ENCODE measurements at places on chromosomes 16 and 17.

DNA sequence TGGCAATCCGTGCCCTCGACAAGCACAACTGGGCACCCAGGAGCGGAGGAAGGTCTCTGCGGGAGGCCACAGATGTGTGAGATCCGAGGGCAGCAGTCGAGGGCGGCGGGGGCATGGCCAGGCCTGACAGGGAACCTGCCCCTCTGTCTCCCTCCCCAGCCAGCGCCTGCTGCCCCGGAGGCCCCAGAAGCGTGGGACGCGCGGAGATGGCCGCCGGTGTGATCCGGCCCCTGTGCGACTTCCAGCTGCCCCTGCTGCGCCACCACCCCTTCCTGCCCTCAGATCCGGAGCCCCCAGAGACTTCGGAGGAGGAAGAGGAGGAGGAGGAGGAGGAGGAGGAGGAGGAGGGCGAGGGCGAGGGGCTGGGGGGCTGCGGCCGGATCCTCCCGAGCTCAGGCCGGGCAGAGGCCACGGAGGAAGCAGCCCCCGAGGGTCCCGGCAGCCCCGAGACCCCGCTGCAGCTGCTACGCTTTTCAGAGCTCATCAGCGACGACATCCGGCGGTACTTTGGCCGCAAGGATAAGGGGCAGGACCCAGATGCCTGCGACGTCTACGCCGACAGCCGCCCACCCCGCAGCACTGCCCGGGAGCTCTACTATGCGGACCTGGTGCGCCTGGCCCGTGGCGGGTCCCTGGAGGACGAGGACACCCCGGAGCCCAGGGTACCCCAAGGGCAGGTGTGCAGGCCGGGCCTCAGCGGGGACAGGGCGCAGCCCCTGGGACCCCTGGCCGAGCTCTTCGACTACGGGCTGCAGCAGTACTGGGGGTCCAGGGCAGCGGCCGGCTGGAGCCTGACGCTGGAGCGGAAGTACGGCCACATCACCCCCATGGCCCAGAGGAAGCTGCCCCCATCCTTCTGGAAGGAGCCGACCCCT lies 1.7 kb downstream of the PERCC1 start:
- no peak for DNase-seq

GRCh38 chr17:72713701-72714100 lies 378.8 kb downstream of the SLC39A11 start:
- no peak for DNase-seq

- DNase-seq: no peak
Measured at GRCh38 chr17:34714475-34715410, 135.4 kb downstream of the TMEM132E start.

DNA sequence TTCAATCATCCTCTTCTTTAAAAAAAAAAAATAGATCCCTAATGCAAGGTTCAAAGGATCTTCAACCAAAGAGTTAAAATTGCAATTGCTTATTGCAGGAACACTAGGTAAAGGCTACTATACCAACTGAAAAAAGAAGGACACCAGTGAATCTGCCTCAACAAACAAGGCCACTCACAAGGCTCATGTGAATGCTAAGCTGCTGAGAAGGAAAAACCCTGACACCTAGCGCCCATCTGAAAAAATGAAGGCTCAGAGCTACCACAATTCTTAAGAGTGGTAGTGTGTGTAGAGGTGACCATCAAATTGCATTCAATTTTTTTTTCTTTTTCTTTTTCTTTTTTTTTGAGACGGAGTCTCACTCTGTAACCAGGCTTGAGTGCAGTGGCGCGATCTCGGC lies 201.6 kb upstream of the C17orf78 start:
- DNase-seq: no peak

GRCh38 chr16:50721549-50722404 lies 20.1 kb upstream of the CYLD start:
- no peak for DNase-seq

- DNase-seq: no peak
Measured at GRCh38 chr16:87930456-87930855, 5.9 kb downstream of the CA5A start.

- DNase-seq: no peak
Measured at GRCh38 chr16:83627996-83628395, 179.8 kb upstream of the HSBP1 start.

- no peak for DNase-seq
Measured at GRCh38 chr16:30951193-30951592, 2.3 kb downstream of the ORAI3 start.
